Vagina (tissue), 2 donors: ENCODE measurements at places on chromosomes 16 and 17.

- DNase-seq: no peak
These were observed 10.2 kb upstream of the LRRC37B start for GRCh38 chr17:31997005-31997404.

DNA sequence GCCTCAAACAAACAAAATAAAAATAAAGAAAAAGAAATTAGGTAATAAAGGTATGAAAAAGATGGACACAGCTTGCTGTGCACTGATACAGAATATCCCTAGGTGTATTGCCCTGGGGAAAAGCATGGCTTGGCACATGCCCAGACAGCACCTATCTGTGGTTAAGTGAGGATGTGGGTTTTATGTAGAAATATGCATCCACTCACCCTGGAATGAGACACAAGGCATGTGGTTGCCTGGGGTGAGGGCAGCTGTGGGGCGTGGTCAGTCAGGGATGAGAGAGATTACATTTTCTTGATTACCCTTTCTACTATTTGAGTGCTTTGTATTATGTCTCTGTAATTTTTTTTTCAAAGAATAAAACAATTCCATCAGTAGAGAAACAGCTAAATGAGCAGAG, 6.9 kb downstream of the PLLP start:
- DNase-seq: no peak

DNA sequence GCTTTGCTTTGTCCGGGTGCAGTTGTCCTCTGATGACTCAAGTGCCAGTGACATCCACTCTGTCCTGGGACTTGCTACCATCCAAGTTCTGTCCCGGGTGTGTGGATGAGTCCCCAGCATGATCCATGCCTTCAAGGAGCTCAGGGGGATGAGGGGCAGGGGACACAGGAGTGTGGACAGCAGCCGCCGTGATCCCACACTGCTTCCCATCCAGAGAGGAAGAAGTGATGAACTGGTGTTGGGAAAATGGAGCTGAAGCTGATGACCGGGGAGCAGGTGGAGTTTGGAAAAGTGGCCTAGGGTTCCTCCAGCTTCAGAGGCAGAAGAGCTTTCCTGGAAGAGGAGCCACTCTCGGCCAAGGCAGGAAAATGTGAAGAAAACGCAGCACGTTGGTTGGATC, 249.6 kb upstream of the TNRC6C start:
- peak; percentile 70 for DNase-seq

- DNase-seq: no peak
These were observed 7.5 kb upstream of the ARMC5 start for GRCh38 chr16:31451681-31452351.

GRCh38 chr17:61132524-61132923, 267.1 kb upstream of the TBX2 start:
- DNase-seq: no peak

DNA sequence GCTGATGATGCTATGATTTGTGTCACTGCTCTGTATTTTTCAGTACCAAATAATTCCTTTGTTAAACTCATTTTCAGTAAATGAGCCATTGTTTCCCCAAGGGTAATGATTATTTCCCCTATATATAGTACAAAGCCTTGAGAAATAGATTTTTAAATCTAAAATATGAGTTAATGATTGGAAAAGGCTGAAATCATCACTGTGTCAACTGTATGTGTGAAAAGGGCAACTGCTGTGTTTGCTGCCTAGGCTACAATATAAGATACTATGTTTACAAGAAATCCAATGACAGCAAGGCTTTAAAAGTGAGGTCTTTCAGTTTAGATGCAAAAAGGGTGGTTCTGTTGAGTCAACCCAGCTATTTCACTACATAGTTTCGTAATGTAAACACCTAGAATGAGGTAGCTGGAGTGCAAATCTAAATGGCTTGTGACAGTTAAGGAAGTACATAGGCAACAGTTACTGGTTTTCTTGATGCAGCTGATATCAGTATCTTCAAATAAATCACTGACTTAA, 15.3 kb downstream of the NLK start:
- no peak for DNase-seq

- no peak for DNase-seq
These were observed 13.1 kb downstream of the LYRM9 start for GRCh38 chr17:27879987-27880608.

GRCh38 chr17:17698869-17699351, 17.7 kb downstream of the RAI1 start:
- no peak for DNase-seq

DNA sequence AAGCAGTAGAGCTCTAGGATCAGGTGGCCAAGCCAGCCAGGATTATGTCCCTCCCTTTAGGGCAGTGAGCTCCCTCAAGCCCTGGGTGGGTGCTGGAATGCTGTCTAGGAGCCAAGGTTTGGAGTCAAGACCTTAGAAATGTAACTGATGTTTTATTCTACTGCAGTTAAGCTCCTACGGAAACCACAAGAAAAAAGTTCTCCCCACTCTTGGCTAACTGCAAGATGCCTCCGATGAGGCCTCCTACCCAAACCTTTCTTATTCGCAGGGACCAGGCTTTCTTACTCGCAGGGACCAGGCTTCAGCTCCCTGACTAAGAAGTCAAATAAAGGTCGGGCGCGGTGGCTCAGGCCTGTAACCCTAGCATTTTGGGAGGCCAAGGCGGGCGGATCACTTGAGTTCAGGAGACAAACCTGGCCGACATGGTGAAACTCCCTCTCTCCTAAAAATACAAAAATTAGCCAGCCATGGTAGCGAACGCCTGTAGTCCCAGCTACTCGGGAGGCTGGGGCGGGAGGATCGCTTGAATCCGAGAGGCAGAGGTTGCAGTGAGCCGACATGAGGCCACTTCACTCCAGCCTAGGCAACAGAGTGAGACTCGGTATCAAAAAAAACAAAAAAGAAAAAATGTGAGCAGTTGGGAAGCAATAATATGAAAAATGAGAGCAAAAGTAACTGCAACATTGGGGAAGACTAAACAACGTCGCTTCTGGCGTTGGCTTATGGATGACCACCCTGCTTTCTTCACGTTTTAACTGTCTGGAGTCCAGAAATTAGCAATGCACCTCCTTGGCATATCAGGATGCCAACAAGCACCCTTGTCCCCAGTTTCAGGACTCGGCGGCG, 31.7 kb upstream of the ARL4D start:
- DNase-seq: no peak

DNA sequence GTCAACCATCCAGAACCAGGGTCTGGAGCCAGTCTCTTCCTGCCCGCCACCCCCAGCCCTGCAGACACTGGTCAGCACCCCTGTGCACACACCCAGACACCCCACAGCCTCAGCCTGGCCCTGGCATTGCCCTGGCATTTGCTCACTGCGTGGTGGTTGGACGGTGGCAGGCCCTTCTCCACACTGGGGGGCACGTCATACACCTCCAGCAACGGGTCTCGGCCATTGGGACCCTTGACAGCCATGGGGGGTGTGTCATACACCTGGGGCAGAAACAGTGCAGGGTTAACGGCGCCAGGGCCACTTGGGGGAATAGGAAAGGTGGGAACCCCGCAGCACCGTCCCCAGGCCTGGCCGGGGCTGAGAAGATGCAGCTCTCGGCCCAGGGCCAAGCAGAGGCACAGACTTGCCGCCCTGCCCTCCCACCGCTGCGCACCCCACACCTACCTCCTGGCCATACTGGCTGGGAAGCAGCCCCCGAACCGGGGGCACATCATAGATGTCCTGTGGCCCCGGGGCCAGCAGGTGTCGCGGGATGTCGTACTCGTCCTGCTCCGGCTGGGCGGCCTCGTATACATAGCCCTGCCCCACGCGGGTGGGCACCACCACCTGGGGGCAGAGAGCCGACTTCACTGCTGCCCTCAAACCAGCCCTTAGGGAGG, 14.6 kb downstream of the BCAR1 start:
- DNase-seq: no peak

- DNase-seq: no peak
These were observed 778.7 kb upstream of the CDH8 start for GRCh38 chr16:62814891-62815290.

DNA sequence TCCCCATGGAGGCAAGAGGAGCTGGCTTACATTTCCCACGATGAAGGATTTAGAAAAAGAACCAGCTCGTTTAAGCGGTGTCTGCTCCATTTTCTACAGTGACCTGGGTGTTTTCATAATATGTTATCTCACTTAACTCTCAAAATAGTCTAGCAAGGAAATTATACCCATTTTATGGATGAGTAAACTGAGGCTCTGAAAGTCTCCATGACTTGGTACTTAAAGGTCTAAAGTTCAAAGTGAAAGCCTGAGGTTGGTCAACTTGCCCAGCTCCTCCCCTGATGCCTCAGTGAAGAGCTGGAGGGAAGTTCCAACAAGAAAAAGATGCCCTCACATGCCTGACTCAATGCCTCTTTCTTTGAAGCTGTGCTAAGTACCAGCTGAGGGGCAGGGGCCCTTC, 232.0 kb downstream of the CBLN1 start:
- DNase-seq: no peak

GRCh38 chr16:56630134-56630533, 2.3 kb upstream of the MT1M start:
- no peak for DNase-seq

DNA sequence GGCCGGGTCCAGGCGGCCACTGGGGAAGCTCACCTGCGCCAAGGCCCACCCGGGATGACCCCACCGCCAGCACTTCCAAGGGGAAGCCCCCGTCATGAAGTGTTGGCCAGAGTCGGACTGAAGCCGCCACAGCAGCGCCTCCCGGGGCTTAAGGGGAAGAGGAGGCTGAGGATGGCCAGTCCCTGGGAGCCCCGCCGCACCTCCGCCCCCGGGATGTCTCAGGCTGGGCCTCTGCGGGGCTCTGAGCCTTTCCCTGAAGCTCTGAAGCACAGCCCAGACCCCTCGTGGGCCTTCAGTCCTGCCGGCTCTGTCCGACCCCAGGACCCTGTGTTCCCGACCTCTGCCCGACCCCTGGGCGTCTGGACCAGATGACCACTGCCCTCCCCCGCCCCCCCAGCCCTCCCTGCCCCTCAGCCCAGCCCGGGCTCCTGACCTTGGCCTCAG, 42.8 kb upstream of the ACSF3 start:
- DNase-seq: no peak

- no peak for DNase-seq
These were observed 41.7 kb downstream of the SEC14L1 start for GRCh38 chr17:77182205-77183172.

DNA sequence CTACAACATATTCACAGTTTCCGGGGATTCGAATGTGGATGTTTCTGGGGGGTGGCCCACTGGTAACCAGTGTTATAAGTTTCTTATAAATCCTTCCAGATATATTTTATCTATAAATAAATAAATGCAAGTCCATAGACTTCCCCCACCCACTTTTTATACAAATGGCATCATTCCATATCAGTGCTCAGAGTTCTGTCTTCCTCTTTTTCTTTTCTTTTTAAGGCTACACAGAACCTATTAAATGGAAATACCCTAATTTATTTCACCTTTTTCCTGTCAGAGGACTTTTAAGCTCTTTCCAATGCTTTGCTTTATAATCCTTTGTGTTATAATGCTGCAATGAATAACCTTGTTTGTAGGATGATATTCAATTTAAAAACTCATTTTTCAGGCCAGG, 3.8 kb downstream of the LGALS9 start:
- DNase-seq: no peak

GRCh38 chr17:17909078-17909477, 63.1 kb downstream of the TOM1L2 start:
- DNase-seq: no peak

- no peak for DNase-seq
These were observed 211.9 kb downstream of the GSG1L start for GRCh38 chr16:27851586-27851985.

- no peak for DNase-seq
These were observed 2.6 kb downstream of the KAT2A start for GRCh38 chr17:42118545-42118944.

GRCh38 chr16:11640987-11641817, 27.1 kb upstream of the SNN start:
- DNase-seq: no peak

- no peak for DNase-seq
These were observed 1.3 kb downstream of the ARL5C start for GRCh38 chr17:39164675-39165143.

- no peak for DNase-seq
These were observed 9.7 kb downstream of the RAP1GAP2 start for GRCh38 chr17:2805961-2806360.

DNA sequence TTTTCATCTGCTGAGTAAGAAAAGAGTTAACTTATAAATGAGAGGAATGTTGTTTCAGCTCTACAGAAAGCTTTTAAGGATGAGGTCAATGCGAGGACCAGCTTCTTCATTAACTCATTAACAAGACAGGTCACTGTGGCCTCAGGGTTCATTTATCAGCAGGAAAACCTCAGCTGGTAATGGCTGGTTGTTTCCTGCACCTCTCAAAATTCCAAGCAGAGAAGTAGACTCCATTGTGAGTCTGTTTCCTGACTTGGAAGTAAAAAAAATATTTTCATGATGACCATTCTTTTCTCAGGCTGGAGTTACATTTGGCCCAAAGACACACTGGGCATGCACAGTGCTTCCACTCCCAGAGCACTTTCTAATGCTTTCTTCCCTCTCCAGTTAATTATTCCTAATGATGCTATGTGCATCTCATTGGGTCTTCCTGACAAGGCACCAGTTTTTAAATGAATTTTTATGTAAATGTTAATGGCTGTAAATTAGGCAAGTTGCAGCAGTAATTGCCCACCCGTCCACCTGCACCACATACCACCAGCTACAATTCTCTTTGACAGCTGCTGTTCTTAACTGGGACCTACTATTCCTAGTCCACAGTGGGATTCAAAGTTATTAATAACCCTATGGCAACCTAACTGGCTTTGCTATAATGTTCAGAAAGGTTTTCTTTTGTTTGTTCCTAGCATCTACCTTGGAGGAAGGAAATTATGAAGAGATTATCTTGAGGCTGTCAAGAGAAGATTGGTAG, 89.5 kb upstream of the BCAR1 start:
- no peak for DNase-seq

- no peak for DNase-seq
These were observed 10.5 kb upstream of the MTSS2 start for GRCh38 chr16:70696355-70696754.

DNA sequence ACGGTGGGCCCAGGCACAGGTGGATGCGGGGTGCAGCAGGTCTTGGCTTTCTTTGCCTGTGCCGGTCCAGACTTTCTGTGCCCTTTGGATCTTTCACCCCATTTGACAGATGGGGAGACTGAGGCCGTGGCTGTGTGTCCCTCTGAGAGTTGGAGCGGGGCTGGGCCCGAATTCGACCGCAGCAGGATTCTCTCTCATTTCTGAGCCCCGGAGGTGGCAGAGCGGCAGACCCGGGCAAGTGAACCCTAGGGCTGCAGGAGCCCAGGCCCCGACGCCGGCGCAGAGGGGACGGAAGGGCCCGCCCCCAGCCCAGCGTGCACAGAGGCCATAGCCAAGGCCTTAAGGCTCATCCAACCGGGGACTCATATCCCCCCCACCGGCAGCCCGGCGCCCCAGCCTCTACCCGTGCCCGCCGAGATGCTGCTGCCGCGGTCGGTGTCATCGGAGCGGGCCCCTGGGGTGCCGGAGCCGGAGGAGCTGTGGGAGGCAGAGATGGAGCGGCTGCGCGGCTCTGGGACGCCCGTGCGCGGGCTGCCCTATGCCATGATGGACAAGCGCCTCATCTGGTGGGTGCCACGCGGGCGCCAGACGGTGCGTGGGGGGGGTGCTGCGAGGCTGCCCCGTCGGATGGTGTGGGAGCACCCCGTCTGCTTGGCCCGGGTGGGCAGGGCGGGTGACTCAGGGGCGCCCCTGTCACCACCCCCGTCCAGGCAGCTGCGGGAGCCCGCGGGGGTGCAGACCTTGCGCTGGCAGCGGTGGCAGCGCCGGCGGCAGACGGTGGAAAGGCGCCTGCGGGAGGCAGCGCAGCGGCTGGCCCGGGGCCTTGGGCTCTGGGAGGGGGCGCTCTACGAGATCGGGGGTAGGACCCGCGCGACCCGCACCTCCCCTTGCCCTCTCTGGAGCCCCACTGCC, 857 bp downstream of the TMC8 start:
- DNase-seq: no peak

- DNase-seq: no peak
These were observed 19.0 kb downstream of the KCNG4 start for GRCh38 chr16:84220851-84221250.
